Right kidney (tissue), 9 donors: ENCODE measurements at places on chromosomes 1 and 21.

DNA sequence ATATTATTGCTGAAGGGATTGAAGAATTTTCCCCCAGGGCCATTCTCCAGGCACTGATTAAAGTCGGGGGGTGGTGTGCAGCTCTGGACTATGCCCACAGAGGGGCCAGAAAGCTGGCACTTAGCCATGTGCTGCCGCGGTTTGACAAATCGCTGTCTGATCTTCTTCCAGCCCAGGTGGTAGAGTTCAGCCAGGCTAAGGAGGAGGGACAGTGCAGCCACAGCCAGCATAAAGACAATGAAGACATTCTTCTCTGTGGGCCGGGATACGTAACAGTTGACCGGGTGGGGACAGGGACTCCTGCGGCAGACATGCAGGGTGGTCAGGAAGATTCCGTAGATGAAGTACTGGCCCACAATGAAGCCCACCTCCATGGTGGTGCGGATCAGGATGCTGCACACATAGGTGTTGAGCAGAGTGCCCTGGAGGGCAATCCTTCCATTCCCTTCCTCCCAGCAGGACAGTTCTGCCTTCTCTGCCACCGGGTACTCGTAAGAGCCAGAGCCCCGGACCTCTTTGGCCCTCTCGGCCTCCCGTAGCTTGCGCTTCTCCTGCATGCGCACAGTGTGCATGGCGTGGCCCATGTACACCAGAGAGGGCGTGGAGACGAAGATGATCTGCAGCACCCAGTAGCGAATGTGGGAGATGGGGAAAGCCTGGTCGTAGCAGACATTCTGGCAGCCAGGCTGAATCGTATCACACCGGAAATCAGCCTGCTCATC is 1.9 kb downstream of the GJA5 start:
- no peak for DNase-seq

- DNase-seq, result no peak
These were observed 123.0 kb upstream of the IGSF21 start for GRCh38 chr1:17984583-17984982.

GRCh38 chr1:15703562-15703961 is 19.4 kb downstream of the PLEKHM2 start:
- DNase-seq, result no peak

DNA sequence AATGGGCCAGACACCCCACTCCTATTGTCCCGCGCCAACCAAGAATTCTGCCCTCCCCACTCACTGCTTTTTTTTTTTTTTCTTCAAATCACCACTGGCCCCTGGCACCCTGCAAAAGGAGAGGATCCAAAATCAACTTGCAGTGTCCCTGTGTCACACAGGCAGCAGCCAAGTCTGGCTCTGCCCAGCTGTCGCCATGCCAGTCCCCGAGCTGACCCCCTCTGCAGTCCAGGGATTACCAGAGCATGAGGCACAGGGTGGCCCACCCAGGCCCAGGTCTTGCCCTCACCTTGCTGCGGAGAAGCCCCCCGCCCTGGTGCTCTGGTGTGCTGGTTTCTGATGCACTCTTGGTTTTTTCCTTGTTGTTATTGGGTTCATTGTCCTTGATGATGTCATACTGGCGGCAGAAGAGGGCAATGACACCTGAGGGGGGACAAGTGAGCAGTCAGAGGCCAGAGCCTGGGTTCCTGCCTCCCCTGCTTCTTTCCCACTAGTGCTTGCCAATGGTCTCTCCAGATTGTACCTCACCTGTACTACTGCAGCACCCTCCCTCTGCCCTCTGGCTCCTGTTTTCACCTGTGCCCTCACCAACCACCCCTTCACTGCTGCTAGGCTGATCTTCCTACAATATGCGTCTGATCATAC is 6.2 kb downstream of the FNDC5 start:
- DNase-seq, result no peak

- peak; percentile 73 for DNase-seq
These were observed 5.7 kb downstream of the GFI1 start for GRCh38 chr1:92480813-92481598.

DNA sequence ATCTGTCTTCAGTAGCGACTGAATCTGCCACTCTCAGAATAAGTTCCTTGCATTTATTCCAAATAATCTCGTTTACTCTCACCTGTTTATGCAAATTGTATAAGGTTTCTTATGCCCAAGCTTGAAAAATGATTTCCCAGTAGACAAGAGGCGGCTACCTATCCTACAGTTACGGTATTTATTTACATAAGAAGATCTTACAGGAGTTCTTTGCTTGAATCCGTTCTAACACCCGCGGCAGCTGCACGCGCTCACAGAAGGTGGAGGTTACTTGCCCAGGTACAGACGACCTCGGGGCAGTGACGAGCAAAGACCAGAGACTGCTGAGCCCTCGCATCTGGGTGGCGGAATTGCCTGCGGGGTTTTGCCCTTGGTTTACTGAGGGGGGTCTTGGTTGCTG is 79.9 kb downstream of the SKI start:
- DNase-seq, result no peak

DNA sequence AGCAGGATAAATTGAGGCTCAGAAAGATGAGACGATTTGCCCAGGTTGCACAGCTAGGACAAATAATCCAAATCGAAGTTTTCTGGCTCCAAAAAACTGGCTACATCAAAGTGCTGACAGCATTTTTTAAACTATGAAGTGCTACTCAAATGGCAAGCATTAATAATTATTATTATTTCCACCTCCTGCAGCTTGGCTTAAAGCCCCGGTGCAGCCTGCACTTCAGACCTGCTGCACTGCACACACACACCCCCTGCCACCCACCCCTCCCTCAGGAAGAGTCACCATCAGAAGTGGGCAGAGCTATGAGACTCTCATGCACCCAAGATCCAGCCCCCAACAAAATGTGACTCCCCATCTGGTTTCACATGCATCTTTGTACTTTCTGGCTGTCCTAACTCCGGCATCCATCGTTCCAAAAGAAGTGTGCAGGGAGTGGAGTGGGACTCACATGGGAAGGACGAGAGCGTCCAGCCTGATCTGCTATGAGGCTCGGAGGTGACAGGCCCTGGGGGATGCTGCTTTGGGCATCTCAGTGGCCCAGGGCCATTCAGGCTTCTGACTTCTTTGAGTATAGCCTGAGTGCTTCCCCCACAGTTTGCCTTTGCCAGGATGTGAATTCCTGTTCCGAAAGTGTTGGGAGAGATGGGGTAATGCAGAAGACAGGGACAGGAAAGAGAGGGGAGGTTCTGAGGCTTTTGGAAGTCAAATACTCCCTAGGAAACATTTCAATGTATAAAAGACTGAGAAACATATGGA is 65.0 kb upstream of the FAM20B start:
- DNase-seq, result no peak

GRCh38 chr1:20290624-20291597 is at the start of gene VWA5B1:
VWA5B1 (plus strand) TSS chr1:20290875; CDS start chr1:20310602, 19,727 bp downstream.
- DNase-seq, result peak; percentile 51
